ENCODE measurements at places on chromosomes 11 and 22.

DNA sequence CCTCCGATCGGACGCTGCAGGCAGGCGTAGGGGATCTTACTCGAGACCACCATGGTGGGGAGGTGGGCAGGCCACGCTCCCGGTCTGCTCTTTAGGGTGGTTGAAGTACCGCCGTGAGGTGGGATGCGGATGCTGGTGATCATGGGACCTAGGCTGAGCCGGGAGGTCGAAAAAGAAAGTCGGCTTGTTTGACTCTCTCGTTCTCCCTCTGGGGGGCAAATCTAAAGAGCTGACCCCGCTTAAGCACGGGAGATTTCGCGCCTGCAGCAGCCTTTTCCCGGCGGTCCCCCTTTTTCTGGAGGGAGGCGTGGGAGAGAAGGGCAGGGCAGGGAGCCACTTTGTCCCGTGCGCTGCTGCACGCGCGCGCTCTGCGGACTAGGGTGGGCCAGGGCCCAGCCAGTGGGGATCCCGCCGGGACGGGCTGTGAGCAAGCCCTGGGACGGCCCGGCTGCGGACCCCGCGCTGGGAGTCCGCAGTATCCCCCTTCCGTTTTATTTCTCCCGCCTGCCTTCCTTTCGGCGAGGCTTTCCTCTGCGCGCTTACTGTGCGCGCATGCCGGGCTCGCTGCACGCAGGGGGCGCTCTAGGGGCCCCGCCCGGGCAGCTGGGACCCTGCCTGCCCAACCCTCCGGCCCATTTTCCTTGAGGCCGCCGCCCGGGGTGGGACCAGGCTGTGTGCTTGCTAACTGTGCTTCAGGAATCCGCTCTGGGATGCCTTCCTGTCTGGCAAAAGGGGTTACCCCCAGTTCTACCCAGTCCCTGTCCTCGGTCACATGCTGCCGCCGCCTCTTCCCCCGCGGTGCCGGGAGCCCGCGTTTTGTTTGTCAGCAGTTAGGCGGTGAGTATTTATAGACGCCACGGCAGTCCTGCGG is 81.0 kb downstream of the PRR5L start:
- DNase-seq = no peak

DNA sequence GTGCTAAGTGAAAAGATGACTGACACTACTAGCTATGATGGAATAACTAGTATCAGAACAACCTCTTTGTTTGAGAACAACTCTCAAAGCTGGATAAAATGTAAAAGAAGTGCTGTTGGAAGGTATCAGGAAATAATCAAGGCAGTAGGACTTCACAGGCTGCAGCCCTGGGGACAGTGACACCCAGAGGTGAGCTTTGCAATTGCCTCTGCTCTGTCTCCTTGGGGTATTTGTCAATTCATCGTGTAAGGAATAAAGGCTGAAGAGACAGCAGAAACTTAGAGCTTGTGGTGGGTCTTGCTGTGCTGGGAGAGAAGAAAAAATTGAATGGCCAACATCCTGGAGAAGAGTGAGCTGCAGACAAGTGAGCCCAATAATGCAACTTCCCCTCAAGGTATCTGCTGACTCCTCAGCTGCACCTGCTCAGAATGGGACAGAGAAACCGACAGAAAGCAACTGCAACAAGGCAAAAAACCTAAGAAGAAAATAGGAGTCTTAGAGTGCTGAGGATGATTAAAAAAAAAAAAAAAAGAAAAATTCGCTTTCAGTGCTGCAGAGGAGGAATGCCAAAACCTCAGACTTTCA is 141.1 kb downstream of the RCN1 start:
- no peak for DNase-seq

DNA sequence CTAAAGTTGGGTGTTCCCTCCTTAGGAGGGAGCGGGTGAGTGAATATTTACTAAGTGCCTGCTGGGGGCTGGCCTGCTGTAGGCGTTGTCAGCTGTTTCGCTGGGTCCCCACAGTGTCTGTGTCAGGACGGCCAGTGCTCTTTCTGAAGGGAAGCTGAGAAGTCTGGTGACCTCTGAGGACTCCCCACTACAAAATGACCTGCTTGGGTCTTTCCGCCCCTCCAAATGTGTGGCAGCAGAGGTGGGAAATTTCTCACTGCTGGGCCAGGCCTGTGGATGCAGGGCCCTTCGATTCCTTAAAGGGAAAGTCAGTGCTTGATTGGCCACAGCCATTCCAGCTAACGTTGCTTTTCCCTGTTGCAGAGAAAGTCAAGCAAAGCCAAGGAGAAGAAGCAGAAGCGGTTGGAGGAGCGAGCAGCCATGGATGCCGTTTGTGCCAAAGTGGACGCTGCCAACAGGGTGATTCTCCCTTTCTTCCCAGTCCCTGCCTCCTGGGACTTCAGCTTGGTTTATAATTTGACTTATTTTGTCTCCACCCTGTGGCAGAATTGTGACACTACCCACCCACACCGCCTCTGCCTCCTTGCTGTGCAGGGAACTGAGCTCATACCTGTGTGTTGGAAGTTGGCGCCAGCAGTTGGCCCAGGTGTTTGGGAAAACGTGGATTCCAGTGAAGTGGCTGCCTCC is 6.8 kb downstream of the NAA40 start:
- no peak for DNase-seq

DNA sequence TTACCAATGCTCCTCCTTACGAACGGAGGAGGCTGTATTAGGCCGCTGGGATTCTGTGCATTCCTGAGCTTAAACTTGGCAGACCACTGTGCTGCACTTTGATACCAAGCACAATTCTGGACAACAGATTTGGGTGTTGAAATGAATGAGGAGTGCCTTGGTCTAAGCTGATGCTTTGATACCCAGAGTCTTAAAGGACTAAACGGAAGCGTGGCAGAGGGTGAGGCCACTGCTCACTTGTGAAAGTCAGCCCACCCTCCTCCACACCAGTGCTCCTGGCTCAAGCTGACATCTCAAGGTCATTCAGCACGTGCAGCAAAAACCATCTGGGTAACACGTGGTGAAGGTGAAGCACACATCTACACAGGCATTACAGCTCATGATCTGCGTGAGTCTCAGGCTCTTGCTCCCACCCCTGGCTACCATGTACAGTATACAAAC is 85.9 kb downstream of the MICAL3 start:
- no peak for DNase-seq

DNA sequence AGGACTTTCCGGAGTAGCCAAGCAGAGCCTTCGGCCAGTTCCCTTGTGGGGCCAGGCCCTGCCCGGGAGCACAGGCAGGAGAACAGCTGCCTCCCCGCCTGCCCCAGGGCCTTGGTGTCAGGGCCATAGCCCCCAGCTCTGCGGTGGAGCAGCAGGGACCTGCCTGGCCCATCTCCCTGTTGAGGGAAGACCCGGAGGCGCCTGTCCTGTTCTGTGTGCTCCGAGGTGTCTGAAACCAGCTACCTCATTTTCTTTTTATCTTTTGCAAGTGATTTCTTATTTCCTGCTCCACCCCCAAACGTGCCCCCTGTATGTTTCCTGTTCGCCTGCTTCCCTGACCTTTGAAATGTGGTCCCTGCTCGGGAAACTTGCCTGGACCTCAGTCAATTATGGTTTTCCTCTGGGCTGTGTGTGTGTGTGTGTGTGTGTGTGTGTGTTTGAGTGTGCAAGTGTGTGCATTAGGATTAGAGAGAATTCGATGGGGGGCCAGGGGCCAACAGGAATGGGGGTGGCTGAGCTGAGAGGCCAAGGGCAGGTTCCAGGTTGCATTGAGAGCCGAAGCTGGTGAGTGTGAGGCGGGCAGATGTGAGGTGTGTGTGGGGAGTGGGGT is 19.1 kb downstream of the LRP5 start:
- no peak for DNase-seq

- DNase-seq = no peak
Measured at GRCh38 chr11:93573184-93573583, 30.0 kb upstream of the SMCO4 start.

DNA sequence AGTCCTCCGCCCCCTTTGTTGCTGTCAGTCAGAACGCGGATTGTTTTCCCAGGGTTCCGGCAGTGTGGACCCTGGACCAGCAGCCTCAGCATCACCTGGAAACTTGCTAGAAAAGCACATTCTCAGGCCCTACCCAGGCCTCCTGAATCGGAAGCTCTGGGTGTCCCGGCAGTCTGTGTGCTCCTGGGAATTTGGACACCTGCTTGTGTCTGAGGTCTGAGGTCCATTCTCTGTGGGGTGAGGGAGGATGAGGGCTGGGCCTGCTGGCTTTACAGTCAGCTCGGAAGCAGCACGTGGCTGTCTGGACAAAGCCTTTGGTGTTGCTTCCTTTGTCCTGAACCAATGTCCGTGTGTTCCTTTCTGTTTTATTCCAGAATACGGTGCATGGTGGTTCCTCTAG is 299.7 kb downstream of the TBC1D22A start:
- no peak for DNase-seq

- DNase-seq = no peak
Measured at GRCh38 chr11:125376856-125377255, 119.2 kb downstream of the FEZ1 start.

DNA sequence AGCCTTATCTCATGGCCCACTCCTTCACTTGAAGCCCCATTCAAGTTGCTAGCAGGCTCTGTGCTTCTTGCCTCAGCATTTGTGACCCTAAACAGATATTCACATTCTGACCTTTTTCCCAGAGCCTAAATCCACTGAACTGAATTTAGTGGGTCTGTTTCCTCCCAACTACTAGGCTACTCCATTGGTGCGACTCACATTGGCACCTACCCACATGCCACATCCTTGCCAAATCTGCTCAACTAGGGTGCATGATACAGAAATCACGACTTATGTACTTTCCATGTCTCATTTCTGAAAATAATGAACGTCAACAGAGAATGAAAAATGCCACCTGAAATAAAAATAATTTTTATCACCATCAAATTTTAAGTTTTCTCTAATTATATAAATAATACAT is 8.4 kb upstream of the MMP12 start:
- no peak for DNase-seq

- DNase-seq = no peak
Measured at GRCh38 chr11:112519751-112520150, 259.1 kb upstream of the PLET1 start.

DNA sequence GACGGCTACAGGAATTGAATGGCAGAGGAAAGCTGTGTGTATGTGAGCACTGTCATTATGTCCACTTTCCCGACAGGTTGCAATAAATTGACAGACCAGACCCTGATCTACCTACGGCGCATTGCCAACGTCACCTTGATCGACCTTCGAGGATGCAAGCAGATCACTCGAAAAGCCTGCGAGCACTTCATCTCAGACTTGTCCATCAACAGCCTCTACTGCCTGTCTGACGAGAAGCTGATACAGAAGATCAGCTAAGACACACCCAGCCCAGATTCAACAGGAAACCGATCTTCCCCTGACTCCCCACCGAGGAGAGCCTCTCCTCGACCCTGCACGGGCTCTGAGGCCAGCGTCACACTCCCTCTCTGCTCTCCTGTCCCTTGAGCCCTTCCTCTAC is 11.5 kb upstream of the GRK2 start:
- no peak for DNase-seq

DNA sequence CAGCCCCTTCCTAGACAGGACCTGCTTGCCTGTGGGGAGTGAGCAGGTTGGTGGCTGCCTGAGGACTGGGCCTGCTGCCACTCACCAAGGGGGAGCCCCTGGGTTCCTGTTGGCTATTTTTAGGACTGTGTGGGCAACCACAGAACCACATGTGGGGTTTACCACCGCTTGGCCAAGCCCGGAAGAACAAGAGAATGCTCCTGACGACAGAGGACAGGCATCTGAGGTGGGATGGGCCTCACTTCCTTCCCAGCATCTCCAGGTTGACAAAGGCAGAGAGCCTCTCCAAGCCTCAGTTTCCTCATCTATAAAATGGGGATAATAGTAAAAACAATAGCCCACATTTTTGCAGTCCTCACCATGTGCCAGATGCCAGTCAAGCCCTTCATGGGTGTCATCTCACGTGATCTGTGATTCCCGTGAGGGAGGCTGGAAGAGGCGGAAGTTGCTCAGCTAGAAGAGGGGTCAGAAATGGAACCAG is 43.6 kb downstream of the LRRC32 start:
- no peak for DNase-seq

DNA sequence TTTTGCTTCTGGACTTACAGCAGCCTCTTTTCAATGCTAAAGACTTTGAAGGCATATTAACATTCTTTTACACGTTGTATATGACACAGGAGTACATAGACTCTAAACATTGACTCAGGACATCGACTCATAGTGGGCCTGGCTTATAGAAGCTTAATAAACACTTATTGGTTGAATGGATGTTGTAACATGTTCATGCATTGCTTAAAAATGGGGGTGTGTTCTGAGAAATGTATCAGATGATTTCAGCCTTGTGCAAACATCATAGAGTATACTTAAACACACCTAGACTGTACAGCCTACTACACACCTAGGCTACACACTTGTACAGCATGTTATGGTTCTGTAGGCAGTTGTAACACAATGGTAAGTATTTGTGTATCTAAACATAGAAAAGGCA is 17.9 kb downstream of the TTC17 start:
- no peak for DNase-seq

GRCh38 chr11:121348220-121348875 is 55.8 kb downstream of the SC5D start:
- no peak for DNase-seq

GRCh38 chr11:120703358-120704152 is 192.0 kb downstream of the GRIK4 start:
- DNase-seq = no peak

- DNase-seq = no peak
Measured at GRCh38 chr11:86152006-86152862, 83.3 kb upstream of the PICALM start.

- no peak for DNase-seq
Measured at GRCh38 chr11:21026685-21027084, 357.3 kb downstream of the NELL1 start.

GRCh38 chr22:20247010-20247505 is 21.1 kb downstream of the RTN4R start:
- no peak for DNase-seq

- DNase-seq = peak; percentile 25
Measured at GRCh38 chr11:124402326-124402922, 3.6 kb upstream of the OR8B3 start.

- no peak for DNase-seq
Measured at GRCh38 chr11:95534809-95535208, 254.8 kb downstream of the FAM76B start.

DNA sequence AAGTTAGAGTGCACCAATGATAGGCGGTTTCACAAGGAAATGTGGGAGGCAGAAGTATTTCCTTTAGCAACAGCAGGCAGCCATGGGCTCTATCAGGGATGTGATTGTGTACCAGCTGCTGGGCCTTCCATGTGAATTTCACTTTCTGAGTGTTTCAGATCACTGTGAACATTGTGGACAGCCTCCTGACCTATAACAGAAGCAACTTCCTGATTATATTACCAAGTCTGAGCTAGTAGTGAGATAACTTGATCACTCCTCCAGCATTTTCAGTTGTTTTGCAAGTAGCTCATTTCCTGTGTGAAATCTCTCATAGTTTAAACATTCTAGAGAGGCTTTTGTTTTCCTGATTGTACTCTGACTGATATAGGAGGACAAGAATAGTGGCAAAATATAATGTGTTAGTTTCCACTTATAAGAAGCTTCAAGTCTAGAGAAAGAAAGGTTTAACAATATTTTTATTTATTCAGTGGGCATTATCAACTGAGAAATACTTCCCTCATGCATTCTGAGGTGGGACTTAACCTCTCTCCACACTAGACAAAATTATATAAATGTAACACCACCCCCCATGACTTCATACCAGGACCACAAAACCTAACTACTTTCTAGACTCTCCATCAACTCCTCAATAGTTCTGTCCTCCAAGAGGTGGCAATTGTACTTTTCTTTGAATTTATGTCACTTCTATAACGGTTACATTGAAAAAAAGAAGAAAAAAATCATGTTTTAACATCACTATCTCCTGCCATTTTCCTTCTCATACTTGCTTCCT is 184.2 kb upstream of the LUZP2 start:
- no peak for DNase-seq

- no peak for DNase-seq
Measured at GRCh38 chr11:17934194-17934593, 78.7 kb downstream of the SERGEF start.
